ENCODE measurements at places on chromosomes 3 and 15.

DNA sequence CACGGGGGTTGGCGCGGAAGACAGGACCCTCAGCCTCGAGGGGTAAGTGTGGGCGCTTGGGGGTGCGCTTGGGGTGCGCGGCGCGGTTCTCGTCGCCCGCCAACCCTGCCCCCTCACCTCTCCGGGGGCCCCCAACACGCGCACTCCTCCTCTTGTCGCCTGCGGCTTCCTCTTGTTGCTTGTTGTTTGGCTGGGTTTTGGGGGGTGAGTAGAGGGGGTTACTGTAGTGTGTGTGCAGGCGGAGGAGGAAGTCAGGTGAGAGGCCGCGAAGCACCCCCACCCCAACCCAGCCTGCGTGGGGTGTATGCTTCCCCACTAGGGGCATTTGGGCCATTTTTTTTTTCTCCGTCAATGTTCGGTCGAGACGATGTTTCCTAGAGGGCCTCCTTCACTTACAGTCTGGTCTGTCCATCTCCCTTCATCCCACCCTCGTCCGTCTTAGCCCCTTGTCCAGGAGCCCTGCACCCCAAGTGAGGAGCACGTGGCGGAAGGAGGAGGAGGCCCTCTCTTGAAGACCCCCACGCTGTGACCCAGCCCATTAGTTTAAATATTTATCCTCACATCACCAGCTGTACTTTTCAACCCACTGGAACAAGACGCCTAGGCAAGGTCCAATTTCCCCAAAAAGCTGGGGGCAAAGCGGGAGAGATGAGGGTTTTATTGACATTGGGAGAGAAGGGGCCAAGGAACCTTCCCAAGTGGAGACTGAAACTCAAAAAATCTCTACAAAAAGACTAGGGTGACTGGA, 20.4 kb upstream of the SATB1 start:
- DNase-seq, result no peak

- no peak for DNase-seq
Measured at GRCh38 chr3:48747015-48747615, 30.1 kb upstream of the IP6K2 start.

- peak; percentile 73 for DNase-seq
Measured at GRCh38 chr15:75732809-75733451, 20.3 kb upstream of the CSPG4 start.

DNA sequence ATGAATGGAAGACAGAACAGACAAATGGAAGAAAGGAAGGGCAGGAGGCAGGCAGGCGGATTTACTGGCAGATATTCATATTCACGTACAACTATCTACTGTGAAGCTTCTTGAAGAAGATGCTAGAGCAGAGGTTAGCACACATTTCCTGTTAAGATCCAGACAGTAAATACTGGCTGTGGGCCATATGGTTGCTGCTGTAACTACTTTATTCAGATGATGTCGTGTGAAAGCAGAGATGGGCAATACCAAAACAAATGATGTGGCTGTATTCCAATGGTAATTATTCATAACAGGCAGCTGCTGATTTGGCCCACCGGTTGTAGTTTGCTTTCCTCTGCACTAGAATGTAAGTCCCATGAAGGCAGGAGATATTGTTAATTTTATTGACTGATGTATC, 115.7 kb upstream of the PRTG start:
- peak; percentile 25 for DNase-seq

GRCh38 chr3:134827213-134827612, 32.2 kb downstream of the EPHB1 start:
- DNase-seq, result no peak

GRCh38 chr3:142943870-142944269, 19.6 kb downstream of the PAQR9 start:
- no peak for DNase-seq

DNA sequence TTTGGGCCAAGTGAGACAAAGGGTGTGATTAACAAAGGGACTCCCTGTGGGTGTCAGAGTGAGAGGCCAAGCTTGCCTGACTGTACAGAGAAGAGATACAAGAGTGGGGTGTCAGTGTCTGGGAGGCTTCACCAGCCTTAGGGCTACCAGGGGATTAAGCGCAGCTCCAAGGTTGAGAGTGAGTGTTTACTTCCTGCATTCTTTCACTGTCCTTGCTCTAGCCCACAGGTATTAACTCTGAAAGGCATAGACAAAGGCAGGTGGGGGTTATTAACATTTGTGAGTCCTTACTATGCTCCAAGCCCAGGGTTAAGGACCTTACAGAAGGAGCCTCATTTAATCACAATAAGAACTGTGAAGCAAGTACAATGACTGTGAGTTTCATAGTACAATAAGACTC, 107.6 kb downstream of the IL20RB start:
- no peak for DNase-seq

DNA sequence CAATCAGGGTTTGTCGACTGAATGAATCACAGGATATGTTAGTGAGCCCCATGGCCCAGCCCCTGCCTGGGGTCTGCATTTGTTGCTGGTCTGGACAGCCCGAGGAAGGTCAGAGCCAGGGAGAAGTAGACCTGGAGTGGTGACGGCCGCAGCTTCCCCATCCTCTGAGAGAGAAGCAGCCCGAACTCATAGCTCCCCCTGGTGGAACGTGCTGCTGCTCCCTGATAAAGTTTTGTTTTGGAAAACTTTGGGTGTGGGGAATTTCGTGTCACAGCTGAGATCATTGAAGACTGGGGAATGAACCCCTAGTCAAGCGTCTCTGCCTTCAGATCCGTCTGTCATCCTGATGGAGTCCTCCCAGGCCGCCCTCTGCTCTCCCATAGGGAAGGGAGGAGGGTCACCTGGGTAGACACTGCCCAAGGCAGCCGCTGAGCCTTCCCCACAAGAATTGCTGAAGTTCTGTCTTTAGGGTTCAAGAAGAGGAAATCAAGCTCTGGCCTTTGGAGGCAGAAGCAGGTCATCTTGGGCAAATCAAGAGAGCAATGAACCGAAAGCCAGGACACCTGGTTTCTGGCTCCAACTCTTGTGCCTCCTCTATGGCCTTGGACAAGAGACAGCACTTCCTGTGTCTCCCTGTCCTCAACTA, 60.5 kb downstream of the GLDN start:
- DNase-seq, result peak; percentile 24

- DNase-seq, result no peak
Measured at GRCh38 chr3:193943200-193943599, 192.7 kb upstream of the HES1 start.
